ENCODE measurements at places on chromosomes 5 and 9.

DNA sequence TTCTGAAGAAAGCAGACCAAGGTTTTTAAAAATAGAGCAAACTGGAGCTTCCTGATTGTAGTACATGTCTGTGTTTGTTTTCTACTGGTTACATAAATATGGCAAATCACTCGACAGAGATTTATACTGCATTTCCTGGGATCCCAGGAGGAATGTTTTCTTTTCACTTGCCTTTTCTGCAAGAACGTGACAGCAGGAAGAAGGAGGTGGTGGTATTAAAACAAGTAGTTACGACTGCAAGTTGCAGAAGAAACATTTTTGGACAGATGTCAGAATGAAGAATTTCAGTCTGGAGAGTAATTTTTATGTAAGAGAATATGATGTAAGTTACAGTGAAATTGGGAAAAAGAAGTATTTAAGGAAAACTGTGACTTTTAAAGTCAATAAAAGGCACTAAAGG, 253.7 kb upstream of the NFIL3 start:
- no peak overlapping the region for H3K4me3 ChIP-seq
- DNase-seq: no peak
- H3K36me3 ChIP-seq: no peaks in the 10 kb centered on the region
- no peaks in the 10 kb centered on the region for H3K4me1 ChIP-seq
- H3K27ac ChIP-seq: no peak overlapping the region

DNA sequence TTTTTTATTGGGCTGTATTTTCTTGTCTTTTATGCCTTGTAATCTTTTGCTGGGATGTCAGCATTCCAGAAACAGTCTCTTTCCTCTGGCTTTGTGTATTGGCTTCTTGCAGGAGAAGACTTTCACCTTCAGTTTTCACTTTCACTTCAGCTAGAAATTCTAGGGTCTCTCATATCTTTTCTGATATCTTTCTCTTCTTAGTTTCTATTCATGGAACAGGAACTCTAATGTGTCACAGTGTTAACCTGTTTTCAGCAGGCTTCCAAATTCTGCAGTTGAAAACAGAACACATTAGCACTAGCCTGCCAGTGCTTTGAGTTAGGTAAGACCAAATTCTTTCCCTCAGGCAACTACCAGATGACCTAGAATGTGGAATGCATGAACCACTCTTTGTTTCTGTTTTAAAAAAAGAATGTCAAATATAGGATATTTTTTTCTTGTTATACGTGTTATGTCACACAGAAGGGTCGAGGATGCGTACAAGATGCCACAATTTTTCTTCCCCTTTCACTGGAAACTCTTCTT, 164.7 kb downstream of the TUSC1 start:
- no peaks in the 10 kb centered on the region for H3K27me3 ChIP-seq
- no peak overlapping the region for H3K27ac ChIP-seq
- DNase-seq: no peak
- no peak overlapping the region for H3K4me3 ChIP-seq
- no peaks in the 10 kb centered on the region for H3K4me1 ChIP-seq

DNA sequence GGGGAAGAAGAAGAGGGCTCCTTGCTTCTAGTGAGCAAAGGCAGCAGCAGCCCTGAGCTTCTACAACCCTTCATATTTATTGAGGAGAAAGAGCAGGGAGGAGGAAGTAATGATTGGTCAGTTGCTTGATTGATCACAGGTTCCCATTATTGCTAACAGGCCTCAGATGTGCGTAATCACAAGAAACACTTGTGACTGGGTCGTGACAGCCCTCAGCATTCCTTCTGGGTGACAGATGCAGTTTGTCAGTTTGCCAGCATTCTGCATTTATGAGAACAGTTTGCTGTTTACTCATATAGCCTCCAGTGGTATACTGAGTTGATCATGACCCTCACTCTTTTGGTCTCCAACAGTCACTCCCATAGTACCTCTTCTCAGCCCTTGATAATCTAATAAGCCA, 111.5 kb upstream of the TNC start:
- no peak overlapping the region for H3K27ac ChIP-seq
- no peaks in the 10 kb centered on the region for H3K4me1 ChIP-seq
- no peaks in the 10 kb centered on the region for H3K27me3 ChIP-seq
- no peak overlapping the region for H3K4me3 ChIP-seq
- DNase-seq: no peak

DNA sequence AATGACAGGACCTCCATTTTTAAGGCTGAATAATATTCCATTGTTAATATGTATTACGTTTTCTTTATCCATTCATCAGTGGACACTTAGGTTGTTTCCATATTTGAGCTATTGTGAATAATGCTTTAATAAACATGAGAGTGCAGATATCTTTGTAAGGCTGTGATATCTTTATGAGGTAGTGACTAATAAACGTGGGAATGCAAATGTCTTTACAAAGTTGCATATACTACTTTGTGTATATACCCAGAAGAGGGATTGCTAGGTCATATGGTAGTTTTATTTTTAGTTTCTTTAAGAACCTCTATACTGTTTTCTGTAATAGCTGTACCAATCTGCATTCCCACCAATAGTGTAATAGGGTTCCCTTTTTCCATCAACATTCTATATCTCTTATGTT, 148.7 kb downstream of the FOCAD start:
- no peak overlapping the region for H3K27ac ChIP-seq
- H3K36me3 ChIP-seq: no peaks in the 10 kb centered on the region
- H3K4me1 ChIP-seq: no peaks in the 10 kb centered on the region
- no peak overlapping the region for H3K4me3 ChIP-seq
- no peak for DNase-seq
- H3K27me3 ChIP-seq: no peaks in the 10 kb centered on the region

- no peaks in the 10 kb centered on the region for H3K36me3 ChIP-seq
- no peak overlapping the region for H3K27ac ChIP-seq
- no peaks in the 10 kb centered on the region for H3K27me3 ChIP-seq
- peaks cover 13% of the 10 kb centered on the region for H3K4me1 ChIP-seq
Observed at GRCh38 chr5:102625928-102626327, 127.1 kb upstream of the SLCO6A1 start.

- H3K36me3 ChIP-seq: peaks cover 4% of the 10 kb centered on the region
- no peak overlapping the region for H3K4me3 ChIP-seq
- DNase-seq: no peak
- no peak overlapping the region for H3K27ac ChIP-seq
Observed at GRCh38 chr5:75603371-75603770, 7.9 kb upstream of the ANKDD1B start.

DNA sequence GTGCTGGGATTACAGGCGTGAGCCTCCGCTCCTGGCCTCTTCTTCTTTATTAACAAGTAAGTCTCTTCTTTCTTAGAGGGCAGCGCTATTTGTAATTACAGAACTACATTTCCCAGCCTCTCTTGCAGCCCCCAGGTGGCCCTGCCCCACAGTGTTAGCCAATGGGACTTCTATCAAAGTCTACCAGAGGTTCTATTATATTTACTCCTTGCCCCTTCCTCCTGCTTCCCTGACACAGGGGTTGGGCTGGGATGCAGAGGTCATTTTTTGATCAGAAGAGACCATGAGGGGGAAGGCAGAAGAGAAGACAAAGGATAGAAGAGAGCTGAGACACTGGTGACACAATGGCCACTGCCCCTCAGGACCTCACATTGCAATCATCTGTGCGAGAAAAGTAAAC, 224.2 kb downstream of the SYK start:
- DNase-seq: no peak
- H3K4me1 ChIP-seq: no peaks in the 10 kb centered on the region

- no peak overlapping the region for H3K27ac ChIP-seq
- DNase-seq: no peak
- no peaks in the 10 kb centered on the region for H3K4me1 ChIP-seq
- H3K4me3 ChIP-seq: no peak overlapping the region
- no peaks in the 10 kb centered on the region for H3K36me3 ChIP-seq
Observed at GRCh38 chr5:175551266-175551665, 72.9 kb downstream of the SFXN1 start.

DNA sequence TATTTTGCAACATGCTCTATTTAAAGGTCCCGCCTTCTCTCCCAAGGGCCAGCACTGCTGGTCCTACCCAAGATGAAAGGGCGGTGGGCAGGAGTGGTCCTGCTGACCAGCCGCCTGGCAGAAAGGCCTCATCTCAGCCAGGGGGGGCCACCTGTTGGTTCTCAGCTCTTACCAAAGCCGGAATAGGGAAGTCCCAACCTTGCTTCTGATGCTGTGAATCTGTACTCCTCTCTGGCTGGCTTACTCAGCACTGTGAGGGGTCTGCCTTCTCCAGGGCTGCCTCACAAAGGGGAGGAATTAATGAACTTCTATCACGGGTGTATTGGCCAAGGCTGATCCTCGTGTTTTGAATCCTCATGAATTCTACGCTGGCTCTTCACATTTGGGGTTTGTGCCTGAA, 13.6 kb upstream of the FAM240B start:
- no peaks in the 10 kb centered on the region for H3K27me3 ChIP-seq
- no peak overlapping the region for H3K4me3 ChIP-seq
- DNase-seq: no peak
- no peaks in the 10 kb centered on the region for H3K4me1 ChIP-seq

DNA sequence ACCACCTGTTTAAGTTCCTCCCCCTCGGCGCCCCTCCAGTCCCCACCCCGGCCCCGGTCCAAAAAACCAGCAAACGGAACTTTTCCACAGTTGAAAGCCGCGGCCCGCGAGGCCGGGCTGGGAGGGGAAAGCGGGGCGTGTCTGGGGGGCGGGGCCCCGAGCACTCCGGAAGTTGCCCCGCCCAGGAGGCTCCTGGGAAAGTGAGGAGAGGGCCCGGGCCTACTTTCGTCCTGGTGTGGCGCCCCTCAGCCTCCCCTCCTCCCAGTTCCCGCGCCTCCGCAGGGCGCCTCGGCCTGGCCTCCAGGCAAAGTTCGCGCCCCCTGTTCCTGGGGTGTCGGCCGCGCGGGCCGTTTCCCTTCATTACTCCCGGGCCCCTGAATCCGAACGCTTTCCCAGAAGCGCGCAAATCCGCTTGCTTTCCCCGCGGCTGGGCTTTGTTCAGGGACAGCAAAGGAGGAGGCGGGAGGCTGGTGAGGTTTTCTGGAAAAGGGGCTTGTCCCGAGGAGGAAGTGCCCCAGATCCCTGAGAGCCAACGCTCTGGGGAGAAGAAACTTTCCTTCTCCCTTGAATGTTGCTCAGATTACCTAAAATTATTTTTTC, 4.5 kb upstream of the DMRT3 start:
- H3K27me3 ChIP-seq: no peaks in the 10 kb centered on the region
- DNase-seq: no peak
- no peaks in the 10 kb centered on the region for H3K4me1 ChIP-seq
- no peak overlapping the region for H3K4me3 ChIP-seq
- H3K27ac ChIP-seq: no peak overlapping the region
- H3K36me3 ChIP-seq: no peaks in the 10 kb centered on the region

DNA sequence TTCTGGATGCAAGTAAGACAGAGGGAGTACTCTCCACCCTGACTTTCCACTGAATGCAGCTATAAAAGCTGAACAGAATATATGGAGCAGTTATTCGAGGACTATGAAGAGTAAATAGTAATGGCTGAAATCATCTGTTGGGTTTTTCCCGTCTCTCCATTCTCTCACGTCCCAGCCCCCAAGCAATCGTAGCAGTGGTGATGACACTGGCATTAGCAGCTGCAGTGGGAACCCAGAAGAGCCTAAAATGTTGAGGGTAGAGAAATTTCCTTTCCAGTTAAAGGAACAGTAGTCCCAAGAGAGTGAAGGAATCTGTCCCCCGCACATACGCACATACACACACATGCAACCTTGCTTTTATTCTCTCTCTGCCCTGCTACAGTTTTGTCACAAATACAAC, 33.2 kb downstream of the MED27 start:
- no peaks in the 10 kb centered on the region for H3K36me3 ChIP-seq
- no peaks in the 10 kb centered on the region for H3K27me3 ChIP-seq
- H3K4me1 ChIP-seq: no peaks in the 10 kb centered on the region
- no peak overlapping the region for H3K4me3 ChIP-seq
- H3K27ac ChIP-seq: no peak overlapping the region

GRCh38 chr5:17995997-17996396, 361.7 kb downstream of the TAF11L14 start:
- H3K4me1 ChIP-seq: no peaks in the 10 kb centered on the region
- no peak overlapping the region for H3K4me3 ChIP-seq
- no peak for DNase-seq
- no peaks in the 10 kb centered on the region for H3K36me3 ChIP-seq
- no peaks in the 10 kb centered on the region for H3K27me3 ChIP-seq
- H3K27ac ChIP-seq: no peak overlapping the region

- no peaks in the 10 kb centered on the region for H3K27me3 ChIP-seq
- H3K4me3 ChIP-seq: no peak overlapping the region
- no peak overlapping the region for H3K27ac ChIP-seq
- DNase-seq: no peak
Observed at GRCh38 chr9:120416781-120417427, 163.1 kb downstream of the CDK5RAP2 start.

- no peaks in the 10 kb centered on the region for H3K36me3 ChIP-seq
- H3K27me3 ChIP-seq: no peaks in the 10 kb centered on the region
- no peak overlapping the region for H3K27ac ChIP-seq
- DNase-seq: no peak
- H3K4me3 ChIP-seq: no peak overlapping the region
Observed at GRCh38 chr5:27497491-27497890, 459.1 kb upstream of the CDH9 start.

GRCh38 chr9:126915281-126915816, 767 bp downstream of the RALGPS1 start:
- H3K27me3 ChIP-seq: no peaks in the 10 kb centered on the region
- H3K4me1 ChIP-seq: peaks cover 20% of the 10 kb centered on the region
- peak overlapping the region; percentile 62 for H3K4me3 ChIP-seq
- no peak overlapping the region for H3K27ac ChIP-seq

- H3K36me3 ChIP-seq: no peaks in the 10 kb centered on the region
- H3K27me3 ChIP-seq: no peaks in the 10 kb centered on the region
- H3K4me1 ChIP-seq: peaks cover 9% of the 10 kb centered on the region
- H3K27ac ChIP-seq: no peak overlapping the region
Observed at GRCh38 chr9:98251551-98251950, 3.9 kb downstream of the TBC1D2 start.

DNA sequence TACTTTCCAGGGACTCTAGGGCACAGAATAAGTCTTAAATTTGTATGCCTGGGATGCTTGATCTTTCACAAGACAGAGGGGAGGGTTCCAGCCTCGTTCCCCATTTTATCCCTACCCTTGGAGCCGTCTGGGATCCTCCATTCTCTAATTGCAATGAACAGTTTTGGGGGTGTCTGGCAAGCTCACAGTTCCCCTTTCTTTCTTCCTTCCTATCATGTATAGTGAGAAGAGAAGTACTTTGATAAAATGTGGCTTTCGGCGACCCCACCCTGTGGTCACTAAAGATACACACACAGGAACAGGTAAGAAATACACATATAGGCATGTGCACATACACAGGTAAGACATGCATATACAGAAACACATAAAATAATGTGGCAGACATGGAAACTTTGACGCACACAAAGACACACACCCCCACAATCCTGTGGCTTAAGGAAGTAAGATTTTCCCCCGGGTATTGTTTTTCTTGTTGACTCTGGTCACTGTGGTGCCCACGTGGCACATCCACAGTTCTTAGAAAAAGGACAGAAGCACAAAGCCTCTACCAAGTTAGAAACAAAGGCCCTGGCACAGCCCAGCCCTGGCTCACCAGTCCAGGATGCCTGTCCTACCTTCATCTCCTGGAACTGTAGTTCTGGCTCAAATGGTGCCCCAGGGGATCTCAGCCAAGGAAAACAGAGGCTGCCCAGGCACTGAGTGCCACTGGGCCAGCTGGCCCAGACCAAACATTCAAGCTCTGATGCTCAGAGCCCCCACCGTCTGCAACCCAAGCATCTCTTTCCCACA, 6.3 kb upstream of the SMU1 start:
- H3K27ac ChIP-seq: no peak overlapping the region
- H3K4me1 ChIP-seq: peaks cover 5% of the 10 kb centered on the region
- no peaks in the 10 kb centered on the region for H3K27me3 ChIP-seq
- H3K4me3 ChIP-seq: no peak overlapping the region
- DNase-seq: no peak
